ENCODE measurements at places on chromosomes 12 and 14. TPM values are rescaled to one million over a fixed set of nuclear protein-coding genes. Genes with fewer than 3 reads are reported as not detected.

- DNase-seq, result no peak
Observed at GRCh38 chr14:20184181-20184580, 6.5 kb upstream of the OR11G2 start.

DNA sequence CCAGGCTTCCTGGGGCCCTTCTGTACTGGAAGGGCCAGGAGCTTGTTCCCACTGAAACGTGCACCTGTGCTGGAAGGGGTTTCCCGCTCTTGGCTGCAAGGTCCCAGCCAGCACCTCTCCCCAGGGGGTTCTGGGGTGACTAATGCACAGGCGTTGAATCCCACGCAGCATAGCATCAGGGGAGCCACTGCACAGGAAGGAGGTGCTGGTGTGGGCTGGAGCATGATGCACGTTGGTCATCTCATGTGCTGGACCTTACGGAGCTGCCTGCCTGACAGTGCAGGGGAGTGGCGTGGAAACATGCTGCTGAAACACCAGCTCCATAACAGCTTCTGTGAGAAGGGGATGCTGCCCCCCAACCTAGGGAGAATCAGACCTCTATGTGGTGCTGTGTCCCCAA lies 623.0 kb downstream of the AACS start:
- no peak for DNase-seq

GRCh38 chr14:29906256-29906870 lies 21.3 kb downstream of the PRKD1 start:
- no peak for DNase-seq

DNA sequence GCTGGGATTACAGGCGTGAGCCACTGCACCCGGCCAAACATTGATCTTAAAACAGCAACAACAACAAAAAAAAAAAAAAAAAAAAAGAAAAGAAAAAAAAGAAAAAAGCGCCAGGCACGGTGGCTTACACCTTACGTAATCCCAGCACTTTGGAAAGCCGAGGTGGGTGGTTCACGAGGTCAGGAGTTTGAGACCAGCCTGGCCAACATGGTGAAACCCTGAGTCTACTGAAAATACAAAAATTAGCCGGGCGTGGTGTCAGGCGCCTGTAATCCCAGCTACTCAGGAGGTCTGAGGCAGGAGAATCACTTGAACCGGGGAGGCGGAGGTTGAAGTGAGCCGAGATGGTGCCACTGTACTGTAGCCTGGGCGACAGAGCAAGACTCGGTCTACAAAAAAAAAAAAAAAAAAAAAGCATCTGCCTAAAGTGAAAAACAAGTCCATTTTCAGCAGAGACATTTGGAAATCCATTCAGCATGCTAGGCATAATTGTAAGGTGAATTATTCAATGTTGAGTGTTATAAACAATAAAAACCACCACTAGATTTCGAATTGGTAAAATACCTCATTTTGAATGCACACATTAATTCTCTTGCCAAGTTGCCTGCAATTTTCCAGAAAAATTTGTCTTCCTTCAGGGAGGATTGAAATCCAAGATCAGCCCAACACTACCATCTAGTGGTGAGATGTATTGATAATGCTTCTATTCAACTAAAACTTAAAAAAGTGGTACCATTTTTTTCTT lies 8.0 kb upstream of the CERS5 start:
- no peak for DNase-seq

- no peak for DNase-seq
Observed at GRCh38 chr12:69254046-69254445, 14.7 kb downstream of the CPSF6 start.

DNA sequence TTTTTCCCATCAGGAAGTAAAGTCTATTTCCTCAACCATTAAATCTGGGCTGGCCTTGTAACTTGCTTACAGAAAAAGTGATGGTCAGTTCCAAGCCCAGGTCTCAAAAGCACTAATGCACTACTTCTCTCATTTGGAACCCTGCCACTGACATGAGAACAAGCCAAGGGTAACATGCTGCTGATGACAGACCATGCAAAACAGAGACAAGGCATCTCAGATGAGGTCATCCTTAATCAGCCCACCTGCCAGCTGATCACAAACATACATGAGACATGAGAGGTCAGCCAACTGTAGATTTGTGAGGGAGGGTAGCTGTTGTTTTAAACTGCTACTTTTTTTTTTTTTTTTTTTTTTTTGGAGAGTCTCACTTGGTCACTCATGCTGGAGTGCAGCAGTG lies 16.2 kb downstream of the TWF1 start:
- DNase-seq, result no peak

- peak; percentile 70 for DNase-seq
Observed at GRCh38 chr14:61470261-61470960, 149.0 kb downstream of the PRKCH start.

DNA sequence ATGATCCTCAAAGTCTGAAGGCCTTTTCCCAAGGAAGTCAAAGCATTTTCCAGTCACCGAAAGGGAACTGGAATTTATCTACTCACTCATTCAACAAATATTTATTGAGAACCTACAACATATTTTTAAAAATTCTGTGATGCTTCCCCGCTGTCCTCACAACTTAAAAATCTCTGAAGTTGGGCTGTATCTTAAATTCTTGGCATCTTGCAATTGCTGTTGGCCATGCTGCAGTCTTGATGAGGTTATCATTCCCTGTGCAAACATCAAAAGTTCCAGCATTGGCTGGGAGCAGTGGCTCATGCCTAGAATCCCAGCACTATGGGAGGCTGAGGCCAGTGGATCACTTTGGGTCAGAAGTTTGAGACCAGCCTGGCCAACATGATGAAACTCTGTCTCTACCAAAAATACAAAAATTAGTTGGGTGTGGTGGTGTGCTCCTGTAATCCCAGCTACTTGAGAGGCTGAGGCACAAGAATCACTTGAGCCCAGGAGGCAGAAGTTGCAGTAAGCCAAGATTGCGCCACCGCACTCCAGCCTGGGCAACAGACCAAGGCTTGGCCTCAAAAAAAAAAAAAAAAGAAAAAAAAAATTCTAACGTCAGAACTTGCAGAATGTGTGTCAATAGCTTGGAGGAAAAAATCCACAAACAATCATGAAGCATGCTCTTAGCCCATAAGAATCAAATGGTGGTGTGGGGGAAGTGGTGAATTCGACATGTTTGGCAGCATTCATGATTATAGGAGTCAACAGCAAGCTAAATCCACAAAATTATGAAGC lies 34.9 kb downstream of the CCDC177 start:
- DNase-seq, result no peak

DNA sequence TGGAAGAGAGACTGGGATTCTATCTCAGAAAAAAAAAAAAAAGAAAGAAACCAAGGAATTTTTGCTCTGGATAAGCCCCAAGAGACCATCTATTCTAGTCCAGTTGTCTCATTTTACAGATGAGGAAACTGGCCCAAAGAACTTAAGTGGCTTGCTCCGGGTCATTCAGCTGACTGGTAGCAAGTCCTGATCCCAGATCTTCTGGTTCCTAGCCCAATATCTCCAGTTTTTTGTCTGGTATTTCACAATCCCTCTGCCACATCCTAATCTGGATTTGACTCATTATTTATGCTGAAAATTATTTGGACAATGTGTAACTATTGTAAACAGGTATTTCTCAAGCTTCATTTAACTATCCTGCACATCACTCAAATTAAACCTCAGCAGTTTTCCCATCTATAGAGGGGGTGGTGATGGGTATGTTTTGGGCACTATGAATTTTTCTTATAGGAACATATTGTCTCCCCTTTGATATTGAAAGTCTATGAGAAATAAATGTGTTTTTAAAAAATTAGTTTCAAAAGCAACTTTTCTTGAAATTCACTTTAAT lies 43.4 kb downstream of the PPP2R5E start:
- DNase-seq, result peak; percentile 34

GRCh38 chr12:42732908-42733411 lies 143.4 kb upstream of the PRICKLE1 start:
- DNase-seq, result no peak

DNA sequence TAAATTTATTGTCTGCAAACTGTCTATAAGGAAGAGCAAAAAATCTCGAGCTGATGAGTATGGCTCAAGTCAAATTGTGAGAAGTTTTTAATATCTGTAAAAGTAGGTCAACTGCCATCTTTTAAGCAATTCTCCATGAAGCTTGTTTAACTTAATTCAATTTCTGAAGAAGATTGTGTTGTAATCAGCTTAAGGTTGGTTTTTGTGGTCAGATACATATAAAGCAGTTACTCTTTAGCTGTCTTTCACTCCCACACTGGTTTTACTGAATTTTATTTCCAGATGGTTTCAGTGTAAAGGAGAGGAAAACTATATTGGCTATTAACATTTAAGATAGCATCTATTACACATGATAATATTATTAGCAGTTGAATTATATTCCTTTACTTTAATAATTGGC lies 1165.1 kb downstream of the SLC16A7 start:
- DNase-seq, result no peak

GRCh38 chr14:22071006-22071405 lies 397.4 kb upstream of the OR4E1 start:
- DNase-seq, result no peak

DNA sequence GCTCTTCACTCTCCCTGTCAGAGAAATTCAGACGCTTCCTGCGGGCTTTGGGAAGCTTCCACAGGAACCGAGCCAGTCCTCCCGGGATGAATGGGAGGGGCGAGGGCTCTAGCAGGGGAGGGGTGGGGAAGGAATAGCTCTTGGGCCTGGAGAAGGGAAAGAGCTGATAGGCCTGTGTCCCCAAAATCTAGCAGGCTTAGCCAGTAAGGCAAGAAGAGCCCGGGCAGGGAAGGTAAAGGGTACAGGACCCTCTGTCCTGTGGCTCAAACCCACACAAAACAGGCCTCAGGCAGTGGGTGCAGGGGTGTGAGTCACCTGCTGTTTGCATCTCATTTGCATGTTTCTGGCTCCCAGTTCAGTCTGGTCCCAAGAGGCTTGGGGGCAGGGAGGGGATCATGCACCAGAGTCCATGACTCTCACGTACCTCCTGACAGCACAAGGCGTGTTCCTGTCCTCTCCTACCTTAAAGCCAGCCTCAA lies 8.7 kb upstream of the SMUG1 start:
- DNase-seq, result no peak

GRCh38 chr12:76595056-76595455 lies 35.5 kb upstream of the OSBPL8 start:
- DNase-seq, result no peak

DNA sequence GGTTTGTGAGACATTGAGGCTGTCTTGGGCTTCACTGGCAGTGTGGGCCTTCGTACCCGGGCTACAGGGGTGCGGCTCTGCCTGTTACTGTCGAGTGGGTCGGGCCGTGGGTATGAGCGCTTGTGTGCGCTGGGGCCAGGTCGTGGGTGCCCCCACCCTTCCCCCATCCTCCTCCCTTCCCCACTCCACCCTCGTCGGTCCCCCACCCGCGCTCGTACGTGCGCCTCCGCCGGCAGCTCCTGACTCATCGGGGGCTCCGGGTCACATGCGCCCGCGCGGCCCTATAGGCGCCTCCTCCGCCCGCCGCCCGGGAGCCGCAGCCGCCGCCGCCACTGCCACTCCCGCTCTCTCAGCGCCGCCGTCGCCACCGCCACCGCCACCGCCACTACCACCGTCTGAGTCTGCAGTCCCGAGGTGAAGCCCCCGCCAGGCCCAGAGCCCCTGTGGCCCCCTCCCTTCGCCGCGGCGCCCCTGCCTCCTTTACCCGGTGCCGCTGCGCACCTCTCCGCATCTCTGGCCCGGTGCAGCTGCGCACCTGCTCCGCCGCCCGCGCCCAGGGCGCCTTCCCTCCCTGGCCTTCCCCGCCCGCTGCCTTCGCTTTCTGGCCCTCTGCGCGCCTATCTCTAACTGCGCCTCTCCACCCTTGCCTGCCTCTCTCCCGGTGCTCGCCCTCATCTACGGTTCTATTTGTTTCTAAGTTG lies at the start of gene ENO2:
TSS of gene ENO2 (plus strand) at position 335 of the 701 bp plus-strand sequence. CDS start 1,253 bp downstream, outside the sequence.
- no peak for DNase-seq

DNA sequence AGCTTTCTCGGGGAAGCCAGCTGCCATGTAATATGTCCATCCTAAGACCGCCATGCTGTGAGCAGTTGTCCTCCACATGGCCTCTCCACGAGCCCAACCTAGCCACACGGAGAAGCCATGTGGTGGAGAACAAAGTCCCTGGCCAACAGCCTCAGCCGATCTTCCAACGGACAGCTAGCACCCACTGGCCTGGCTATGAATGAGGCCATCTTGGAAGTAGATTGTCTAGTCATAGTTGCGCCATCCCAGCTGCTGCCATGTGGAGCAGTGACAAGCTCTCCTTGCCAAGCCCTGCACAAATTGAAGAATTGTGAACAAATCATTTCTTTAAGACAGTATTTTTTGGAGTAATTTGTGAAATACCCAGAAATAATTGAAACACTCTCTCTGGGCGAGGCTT lies 49.3 kb upstream of the USP44 start:
- no peak for DNase-seq

- no peak for DNase-seq
Observed at GRCh38 chr12:19239616-19240234, 110.2 kb downstream of the PLEKHA5 start.

GRCh38 chr12:42705863-42706262 lies 116.3 kb upstream of the PRICKLE1 start:
- peak; percentile 86 for DNase-seq

- DNase-seq, result no peak
Observed at GRCh38 chr12:64082866-64083268, 139.2 kb downstream of the KICS2 start.

DNA sequence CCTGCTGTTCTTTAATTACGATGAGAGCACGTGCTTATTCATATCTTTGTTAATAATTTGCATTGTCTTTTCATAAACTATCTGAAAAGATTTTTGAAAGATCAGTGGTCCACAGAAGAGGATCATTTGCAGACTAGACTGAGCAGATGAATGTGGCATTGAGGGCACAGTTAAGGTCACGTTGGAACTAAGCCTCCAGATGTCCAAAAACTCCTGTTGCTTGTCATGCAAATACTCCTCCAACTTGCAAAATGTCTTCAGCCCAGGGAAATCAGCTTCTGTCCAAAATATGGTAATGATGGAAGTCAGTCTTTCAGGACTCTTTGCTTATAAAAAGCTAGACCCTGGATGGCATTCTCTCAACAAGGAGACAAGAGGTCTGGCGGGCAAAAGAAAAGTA lies 201.6 kb upstream of the TMEM260 start:
- DNase-seq, result no peak

DNA sequence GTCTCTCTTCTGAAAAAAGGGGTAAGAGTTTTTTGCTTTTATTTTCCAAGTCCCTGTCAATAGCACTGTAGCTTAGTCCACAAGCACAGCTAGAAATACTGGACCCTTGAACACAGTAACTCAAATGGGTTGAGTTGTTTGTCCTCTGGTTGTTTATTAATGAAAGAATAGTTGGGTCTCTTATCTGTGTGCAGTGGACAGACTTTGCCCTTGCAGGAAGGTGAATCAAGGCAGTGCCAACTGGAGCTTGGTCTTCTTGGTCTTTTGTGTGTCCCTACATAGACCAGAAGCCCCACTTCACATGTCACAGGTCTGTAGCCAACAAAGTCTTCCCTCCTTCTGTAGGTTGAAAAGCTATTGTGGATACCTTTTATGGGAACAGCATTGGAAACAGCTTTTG lies 322.0 kb downstream of the AACS start:
- no peak for DNase-seq

Gene FGF23
- not detected for polyA plus RNA-seq

Gene CACNA2D4
- 0.39 TPM for polyA plus RNA-seq

Gene TSPAN11
- 0.44 TPM for polyA plus RNA-seq

Gene TGM1
- polyA plus RNA-seq, result 0.97 TPM

Gene LMO3
- polyA plus RNA-seq, result not detected

Measured in BJ (cell line).